Mesenteric fat pad (tissue), 1 donor: ENCODE measurements at places on chromosomes 13 and 19. TPM values are rescaled to one million over a fixed set of nuclear protein-coding genes. Genes with fewer than 3 reads are reported as not detected.

Gene PSG5
- total RNA-seq, result not detected

Gene CTXN1
- 0.96 TPM for total RNA-seq

Gene ZNF880
- 13.6 TPM for total RNA-seq

Gene CCDC8
- 2.9 TPM for total RNA-seq

Gene ITM2B
- total RNA-seq, result 611 TPM

Gene PTGER1
- total RNA-seq, result 0.55 TPM
